IMR-90 (cell line): ENCODE measurements at places on chromosomes 11 and 22.

GRCh38 chr11:101458161-101458560 is 125.6 kb downstream of the TRPC6 start:
- peak; percentile 79 for DNase-seq

GRCh38 chr11:119540370-119541125 is 117.6 kb upstream of the THY1 start:
- DNase-seq: no peak

GRCh38 chr11:2572491-2573239 is 127.1 kb downstream of the KCNQ1OT1 start:
- DNase-seq: no peak

DNA sequence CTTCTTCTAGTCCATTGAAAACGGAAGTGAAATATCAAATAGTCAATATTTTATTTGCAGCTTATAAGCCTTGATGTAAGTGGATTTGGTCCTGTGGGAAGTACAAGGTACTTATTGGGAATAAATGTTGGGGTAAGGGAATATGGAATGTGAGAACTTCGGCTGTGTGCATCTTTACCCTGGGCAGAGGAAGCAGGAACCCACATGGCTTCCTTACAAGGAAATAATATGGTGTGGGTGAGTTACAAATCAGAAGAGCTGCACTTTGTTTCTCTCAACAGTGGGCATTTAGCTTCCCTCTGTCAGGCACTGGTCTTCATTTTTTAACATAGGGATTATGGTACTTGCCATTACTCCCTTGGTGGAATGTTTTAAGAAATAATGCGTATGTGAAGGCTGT is 77.9 kb downstream of the SCN3B start:
- no peak for DNase-seq

DNA sequence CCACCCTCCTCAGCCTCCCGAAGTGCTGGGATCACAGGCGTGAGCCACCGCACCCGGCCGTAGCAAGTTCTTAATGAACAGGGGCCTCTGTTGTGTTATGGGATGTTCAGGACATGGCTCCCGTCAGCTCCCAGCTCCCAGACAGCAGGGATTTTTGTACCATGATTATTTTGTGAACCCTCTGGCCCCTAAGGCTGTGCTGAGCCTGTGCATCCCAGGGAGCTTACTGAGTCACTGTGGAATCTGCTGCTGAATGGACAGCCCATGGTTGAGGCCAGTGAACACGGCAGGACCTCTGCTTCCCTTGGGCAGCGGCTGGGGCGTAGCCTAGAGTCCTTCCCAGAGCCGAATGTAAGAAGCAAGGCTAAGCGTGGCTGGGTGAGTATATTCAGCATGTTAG is 245.2 kb downstream of the NTM start:
- DNase-seq: no peak

DNA sequence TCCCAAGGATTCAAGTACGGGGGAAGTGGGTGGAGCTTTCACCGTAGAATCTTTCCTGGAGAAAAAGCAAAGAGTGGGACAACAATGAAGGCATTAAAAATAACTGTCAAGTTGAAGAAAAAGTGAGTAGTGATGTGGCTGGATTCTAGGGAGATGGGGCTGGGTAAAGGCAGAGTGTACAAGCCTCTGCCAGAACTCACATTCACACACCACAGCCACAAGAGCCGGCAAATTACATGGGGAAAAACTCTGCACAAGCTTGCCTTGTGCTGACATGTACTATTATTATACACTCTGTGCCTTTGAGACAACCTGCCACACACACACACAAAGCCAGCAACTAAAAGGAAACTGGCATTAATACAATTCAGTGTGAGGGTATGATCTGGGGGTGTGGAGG is 182.6 kb downstream of the LARGE1 start:
- no peak for DNase-seq

- DNase-seq: no peak
Measured at GRCh38 chr11:104614961-104615360, 283.3 kb downstream of the CASP12 start.

DNA sequence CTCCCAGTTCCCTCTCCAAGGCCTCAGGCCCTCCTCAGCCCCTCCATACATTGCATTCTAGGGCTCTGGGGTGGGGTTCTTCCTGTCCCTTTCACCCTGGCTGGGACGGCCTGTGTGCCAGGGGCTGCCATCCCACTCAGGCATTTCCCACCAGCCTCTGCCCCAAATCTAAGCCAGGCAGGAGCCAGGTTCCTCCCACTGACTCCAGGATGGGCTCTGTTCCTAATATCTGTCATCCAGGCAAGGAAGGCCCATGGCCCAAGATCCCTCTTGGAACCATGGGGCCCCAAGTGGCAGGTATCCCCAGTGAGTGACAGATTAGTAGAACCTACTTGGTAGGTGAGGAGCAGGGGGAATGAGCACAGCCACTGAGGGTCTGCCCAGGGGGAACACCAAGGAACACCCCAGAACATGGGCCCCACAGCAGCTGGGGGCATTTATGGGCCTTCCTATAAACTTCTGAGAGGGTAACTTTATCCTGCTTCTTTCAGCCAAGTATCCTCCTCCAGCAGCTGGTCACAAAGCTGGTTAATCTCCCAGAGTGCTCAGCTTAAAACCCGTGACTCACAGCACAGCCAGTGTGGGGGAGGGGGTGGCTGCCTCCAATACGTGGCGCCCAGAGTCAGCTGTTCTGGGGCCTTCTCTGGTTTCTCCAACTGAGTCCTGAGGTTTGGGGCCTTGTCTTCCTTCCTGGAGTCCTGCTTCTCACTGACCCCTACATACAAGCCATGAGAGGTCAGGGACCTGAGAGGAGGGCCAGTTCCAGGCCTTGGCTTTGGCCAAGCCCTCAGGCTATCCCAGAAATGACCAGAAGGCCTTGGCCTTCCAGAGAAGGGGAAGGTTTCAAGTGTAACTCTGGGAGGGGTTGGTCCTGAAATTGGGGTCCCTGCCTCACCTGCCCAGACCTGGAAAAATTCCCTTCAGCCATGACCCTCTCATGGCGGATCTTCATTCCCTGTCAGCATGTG is 19.9 kb upstream of the MYOD1 start:
- DNase-seq: peak; percentile 34

DNA sequence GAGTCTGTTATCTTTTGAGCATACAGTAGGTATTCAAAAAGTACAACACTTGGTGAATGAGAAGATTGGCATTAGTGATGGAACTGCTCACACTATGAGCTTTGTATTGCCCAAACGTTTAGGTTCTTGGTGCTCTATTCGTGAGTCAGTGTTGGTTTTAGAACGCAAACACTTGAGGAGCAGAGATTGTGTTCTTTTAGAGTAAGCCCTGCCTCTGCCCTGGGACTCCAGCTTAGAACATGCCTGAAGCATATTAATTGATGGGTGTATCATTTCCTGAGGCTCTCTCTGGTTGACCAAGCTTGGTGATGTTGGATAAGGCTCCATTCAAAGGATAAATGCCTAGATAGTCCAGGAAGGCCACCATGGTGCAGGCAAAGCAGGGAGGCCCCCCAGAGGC is 10.9 kb downstream of the MTNR1B start:
- no peak for DNase-seq

DNA sequence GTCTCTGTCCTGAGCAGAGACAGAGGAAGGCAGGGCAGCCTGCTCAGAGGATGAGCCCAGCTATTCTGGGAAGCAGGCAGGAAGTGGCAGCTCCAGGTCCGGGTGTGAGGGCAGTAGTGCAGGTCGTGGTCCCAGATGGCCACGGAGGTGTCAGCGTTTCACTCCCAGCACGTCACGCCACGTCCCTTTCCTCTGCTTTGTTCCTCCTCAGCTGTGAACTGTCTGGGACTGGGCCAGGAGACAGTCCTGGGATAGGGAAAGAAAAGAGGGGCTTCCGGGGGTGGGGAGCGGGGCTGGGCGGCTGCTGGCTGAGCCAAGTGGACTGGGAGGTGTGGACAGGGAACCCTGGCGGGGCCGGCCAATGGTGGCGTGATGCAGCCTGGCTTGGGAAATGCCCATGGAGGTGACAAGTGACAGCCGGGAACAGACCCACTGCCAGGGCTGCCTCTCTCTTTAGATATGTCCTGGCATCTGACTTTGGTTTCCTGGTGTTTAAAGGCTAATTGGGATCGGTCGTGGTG is 64.7 kb downstream of the KCNQ1 start:
- no peak for DNase-seq

GRCh38 chr11:33747979-33748378 is 11.8 kb upstream of the CD59 start:
- peak; percentile 79 for DNase-seq

- DNase-seq: no peak
Measured at GRCh38 chr22:41722496-41722895, 23.2 kb downstream of the MEI1 start.

DNA sequence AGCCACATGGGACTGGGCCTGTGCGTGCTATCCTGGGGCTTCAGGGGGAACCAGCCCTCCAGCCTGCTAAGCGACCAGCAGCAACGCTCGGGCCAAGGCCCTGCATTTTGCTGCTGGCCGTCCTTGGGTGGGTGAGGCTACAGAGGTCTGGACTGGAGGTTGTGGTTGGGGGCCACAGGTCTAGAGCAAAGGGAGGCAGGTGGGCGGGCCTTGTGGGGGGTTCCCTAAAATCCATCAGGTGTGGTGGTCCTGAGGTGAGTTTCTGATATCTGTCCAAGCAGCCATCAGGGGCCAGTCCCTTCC is 34.7 kb downstream of the PPM1F start:
- no peak for DNase-seq

DNA sequence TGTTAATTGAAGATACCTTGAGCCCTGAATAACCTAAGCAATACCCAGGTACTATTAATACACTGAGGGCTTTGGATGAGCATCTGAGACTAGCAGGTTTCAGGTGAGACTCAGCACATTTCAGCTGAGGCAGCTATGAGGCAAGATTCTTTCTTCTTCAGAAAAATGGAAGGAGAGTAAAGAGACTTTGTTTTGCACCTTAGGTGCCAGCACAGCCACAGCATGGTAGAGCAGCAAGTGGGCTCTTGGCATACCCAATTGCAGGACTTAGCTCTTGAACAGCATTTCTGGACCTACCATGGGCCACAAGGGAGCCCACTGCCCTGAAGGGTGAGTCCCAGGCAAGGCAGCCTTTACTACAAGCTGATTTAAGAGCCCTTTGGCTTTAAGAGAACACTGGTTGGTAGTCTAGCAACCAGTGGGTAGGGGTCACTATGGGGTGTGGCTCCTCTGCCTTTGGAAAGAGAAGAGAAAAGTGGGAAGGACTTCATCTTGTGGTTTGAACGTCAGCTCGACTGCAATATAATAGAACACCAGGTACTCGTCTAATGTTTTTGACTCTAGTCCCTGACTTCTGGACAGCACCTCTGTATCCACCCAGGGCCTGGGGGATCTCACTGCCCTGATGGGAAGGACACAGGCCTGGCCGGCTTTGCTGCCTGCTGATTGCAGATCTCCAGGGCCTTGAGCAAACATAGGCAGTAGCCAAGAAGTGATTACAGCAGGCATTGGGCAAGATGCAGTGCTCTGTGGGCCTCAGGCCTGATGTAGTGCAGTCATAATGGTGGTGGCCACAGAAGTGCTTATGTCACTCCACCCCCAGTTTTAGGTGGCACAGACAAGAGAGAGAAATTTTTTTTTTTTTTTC is 73.3 kb downstream of the GLYATL1 start:
- DNase-seq: no peak

- DNase-seq: no peak
Measured at GRCh38 chr11:102118937-102119336, 8.7 kb downstream of the YAP1 start.

GRCh38 chr11:113888848-113889247 is 13.5 kb upstream of the USP28 start:
- no peak for DNase-seq

GRCh38 chr11:121249039-121249663 is 43.4 kb upstream of the SC5D start:
- DNase-seq: peak; percentile 48

- DNase-seq: no peak
Measured at GRCh38 chr11:95229993-95230809, 801 bp downstream of the SESN3 start.
